Activated T-cell treated with anti-CD3 and anti-CD28 coated beads, Interleukin-2, amount 50 U/mL, for 24 hours (primary cell): ENCODE measurements at places on chromosomes 5 and 9.

GRCh38 chr9:134890155-134890495 is 9.5 kb downstream of the FCN2 start:
- no peak for DNase-seq

DNA sequence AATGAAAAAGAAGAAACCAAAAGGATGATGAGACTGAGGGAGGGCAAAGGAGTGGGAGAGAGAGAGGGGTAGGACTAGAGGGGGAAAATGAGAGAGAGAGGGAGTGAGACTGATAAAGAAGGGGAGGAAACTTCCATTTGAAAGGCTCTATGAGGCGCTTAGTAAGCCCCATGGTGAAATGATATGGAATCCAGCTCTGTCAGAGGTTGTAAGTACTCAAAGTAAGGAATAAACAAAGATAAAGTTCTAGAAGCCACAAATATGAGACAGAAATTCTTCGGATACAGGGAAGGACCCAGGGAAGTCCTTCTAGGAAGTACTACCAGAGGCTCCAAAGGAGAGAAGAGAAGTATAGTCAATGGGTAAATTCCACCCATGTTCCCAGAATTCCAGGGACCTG is 21.7 kb upstream of the VLDLR start:
- DNase-seq = no peak

DNA sequence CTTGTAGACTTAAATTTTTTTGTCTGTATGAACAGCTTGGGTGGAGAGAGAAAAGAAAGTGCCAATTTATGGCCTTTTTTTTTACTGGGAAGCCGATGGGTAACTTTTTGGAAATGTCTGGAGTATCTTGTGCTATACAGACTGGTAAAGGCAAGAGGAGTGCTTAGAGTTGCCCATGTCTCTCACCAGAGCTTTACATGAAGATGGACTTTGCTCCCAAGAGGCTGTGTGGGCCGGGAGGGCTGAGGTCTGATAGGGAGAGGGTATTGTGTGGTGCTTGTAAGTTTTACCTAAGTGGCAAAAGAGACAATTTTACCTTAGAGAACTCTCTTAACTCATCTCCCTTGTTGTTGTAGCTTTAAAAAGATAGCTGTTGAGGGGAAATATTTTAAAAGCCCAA is 203.2 kb downstream of the SEMA6A start:
- no peak for DNase-seq

DNA sequence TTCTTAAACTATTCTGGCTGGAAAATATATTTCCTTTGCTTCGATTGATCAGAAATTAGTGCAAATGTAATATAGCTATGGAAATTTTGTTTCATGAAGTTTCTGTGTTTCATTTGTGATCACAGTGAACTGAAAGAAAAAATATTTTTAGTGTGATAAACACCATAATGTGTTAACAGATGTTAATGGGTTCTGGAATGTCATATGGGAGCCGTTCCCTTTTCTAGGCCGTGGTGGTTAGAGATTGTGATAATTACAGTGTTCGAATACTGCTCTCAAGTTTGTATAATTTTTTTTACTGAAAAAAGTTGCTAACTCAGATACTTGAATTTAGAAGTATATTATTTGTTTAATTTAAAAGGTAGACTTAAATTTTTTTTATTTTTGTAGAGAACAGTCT is 19.3 kb downstream of the GAPVD1 start:
- no peak for DNase-seq

- no peak for DNase-seq
These were observed 182.4 kb downstream of the CCDC171 start for GRCh38 chr9:15735083-15735857.

DNA sequence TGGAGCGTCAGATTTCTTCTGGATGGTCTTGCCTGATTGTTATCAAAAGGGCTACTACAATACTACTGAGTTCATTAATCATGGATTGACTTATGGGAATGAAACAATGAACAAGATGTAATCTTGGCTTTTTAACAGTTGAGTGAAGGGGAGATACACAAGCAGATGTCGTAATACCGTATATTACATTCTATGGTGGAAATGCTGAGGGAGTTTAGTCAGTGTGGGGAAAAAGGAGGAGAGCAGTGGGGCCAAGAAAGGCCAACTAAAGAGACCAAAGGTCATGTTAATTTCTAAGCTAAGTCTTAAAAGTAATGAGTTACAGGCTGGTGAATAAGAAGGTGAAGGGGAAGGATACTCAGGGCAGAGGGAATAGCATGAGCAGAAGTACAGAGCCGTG is 29.0 kb upstream of the PSAT1 start:
- no peak for DNase-seq

GRCh38 chr5:54307583-54307982 is 2.8 kb downstream of the ARL15 start:
- no peak for DNase-seq

DNA sequence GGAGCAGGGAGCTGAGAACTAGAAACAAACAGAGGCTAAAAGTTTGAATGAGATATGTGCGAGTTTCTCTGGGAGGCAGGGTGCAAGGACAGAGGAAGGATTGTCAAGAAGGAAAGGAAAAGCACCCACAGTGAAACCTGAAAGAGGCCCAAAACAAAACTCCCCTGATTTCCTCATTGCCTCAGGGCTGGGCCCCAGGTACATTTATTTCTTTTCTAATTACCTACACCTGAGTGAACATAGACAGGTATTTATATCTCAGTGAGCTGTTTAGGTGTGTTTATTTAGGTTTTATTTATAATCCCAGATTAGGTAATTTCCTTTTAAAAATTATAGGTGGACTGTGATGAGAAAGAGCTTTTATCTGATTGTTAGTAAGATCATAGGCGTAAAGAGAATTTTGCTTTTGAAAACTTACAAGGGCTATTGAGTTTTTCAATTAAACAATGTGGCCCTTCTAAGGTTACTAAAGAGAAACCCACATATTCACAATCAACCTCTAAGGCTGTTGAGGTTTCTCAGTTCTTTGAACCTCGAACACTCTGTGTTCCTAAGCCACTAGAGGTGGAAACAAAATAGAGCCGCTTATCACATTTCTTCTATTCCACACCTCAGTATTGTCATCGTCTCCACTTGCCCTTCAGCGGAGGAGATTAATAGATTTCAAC is 344.8 kb downstream of the ZNF608 start:
- no peak for DNase-seq

- peak; percentile 38 for DNase-seq
These were observed 48.2 kb upstream of the RPL26L1 start for GRCh38 chr5:172910828-172911627.

GRCh38 chr5:14225173-14225834 is 82.2 kb downstream of the TRIO start:
- no peak for DNase-seq

DNA sequence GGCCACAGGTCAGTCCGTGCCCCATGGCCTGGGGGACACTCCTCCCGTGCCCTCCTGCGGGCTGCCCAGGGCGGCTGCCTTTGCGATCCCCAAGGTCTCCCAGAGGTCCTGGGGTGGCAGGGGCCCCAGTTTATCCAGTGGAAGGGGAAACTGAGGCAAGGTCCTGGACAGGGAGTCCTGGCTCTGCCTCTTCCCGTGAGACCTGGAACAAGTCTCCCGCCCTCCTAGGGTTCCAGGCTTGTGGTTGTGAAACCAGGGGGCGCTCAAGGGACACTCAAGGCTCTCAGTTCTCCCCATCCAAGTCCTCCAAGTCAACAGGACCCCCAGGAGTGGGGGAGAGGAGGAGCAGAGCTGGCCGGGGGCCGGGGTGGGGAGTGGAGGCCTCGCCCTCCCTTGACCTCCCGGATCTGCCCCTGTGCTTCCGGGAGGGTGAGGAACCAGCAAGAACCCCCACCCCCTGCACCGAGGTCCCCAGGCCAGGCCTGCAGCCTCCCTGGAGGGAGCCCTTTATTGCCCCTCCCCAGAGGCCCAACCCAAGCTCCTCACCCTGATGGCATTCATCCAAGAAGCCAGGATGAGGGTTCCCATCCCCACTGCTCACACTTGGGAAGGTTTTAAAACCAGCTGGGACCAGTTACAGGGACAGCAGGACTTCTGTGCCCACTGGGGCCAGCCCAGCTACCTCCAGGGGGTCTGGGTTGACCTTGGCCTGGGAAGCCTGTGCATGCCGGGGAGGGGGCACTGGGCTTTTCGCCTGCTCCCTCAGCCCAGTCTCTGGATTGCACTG is 24.7 kb upstream of the TMEM250 start:
- no peak for DNase-seq

DNA sequence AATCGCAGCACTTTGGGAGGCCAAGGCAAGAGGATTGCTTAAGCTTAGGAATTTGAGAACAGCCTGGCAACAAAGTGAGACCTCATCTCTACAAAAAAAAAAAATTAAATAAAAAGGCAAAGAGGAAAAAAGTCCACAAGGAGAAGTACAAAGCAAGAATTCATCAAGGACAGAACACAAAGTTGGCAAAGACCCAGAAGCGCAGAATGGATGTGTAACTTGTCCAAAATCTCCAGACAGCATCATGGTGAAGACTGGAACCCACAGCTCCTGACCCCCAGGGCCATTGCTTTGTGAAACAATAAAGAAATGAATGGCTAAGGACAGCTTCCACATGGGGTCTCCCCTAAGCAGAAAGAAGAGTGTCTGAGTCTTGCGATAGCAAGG is 7.8 kb downstream of the HSD17B3 start:
- DNase-seq = no peak

DNA sequence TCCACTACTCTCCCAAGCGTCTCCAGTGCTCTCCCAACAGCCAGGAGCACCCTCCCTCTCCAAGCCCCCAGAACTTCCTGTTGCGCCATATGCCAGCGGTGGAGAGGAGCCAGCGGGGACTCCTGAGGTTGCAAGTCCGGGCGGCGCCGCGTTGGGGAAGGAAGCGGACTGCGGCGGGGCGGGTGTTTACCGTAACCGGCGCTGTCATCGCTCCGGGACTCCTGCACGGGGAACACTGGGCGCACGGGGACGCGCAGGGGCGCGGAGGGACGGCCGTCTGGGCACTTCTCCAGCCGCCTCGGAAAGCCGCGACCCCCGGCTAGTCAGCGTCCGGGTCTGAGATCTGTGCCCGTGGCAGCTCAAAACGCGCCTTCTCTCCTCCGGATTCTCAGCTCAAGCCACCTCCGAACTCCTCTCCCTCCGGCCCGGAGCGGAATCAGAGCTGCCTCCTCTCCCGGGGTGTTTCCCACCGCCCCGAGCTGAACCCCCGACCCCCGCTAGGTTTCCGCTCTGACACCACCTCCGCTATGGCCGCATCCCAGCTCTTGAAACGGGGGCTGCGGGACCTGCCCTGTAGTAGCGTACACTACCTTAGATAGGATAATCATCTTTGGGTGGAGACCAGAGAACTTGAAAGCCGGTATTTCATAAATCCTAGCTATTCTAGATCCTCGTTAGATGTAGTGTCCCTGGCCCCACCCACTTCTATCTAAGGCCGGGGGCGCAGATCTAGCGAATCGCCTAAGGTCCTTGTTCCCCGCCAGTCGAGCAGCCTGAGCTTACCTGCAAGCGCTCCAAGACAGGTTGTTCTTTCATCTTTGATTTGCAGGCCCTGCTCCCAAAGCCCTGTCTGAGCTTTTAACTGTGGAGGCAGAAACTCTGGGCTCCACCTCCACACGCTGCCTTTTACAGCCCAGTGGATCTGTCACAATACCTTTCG is at the start of gene TRPM6:
Gene TRPM6 (minus strand): TSS at position 881 of the 940 bp plus-strand sequence. CDS start 65 bp downstream, at position 816.
- peak; percentile 56 for DNase-seq

GRCh38 chr9:81874931-81875330 is 53.3 kb upstream of the SPATA31D4 start:
- DNase-seq = no peak

GRCh38 chr5:174433098-174433497 is 291.3 kb upstream of the MSX2 start:
- DNase-seq = no peak

DNA sequence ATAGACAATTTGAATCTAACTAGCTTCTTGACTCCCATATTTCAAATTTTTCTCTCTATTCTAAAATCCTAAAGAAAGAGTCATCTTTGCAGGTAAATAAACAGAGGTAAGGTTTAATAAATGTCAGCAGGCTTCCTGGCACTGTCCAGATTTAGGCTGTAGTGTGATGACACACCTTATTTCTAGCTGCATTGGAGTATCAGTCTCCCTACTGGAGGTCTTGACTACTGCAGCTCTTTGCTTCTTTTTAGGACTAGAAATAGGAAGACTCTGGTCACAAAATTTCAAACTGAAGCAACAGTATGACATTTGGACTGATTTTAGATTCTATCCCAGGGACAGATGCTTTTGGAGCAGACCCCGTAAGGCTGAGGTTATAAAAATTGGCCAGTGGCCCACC is 40.7 kb upstream of the PPP3R2 start:
- DNase-seq = no peak

DNA sequence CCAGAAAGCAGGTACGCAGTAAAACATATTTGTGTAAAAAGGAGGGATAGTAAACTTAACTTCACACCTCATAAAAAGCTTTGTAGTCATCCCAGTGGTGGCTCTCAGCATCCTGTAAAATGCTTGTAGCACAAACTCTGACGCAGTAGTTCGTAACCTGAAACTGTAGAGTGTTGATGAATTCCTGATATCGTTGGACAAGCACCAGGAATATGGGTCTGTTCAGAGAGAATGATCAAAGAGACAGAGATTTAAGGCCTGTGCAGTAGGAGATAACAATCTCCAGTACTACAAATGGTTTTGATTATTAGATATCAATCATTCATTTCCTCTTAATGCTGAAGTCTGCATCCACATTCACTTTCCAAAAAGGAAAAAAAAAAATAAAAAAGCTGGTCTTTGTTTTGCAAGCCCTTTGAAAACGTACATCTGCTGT is 148.5 kb downstream of the KIAA0825 start:
- DNase-seq = no peak

DNA sequence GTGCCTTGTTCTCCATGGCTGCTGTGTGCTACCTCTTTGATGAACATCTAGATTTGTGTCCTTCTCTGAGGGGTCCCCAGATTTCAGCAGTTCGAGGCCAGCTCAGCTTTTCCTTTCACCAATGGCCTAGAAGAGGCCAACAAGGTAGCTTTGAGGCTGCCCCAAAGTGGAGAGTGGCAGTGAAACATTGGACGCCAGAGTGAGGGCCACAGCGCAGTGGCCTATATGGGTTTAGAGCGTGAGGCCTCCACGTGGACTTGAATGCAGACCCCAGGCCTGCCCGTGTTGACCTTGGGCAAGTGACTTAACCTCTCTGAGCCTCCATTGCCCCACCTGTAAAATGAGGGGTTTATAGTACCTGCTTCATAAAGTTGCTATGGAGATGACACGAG is 11.8 kb downstream of the MYOZ3 start:
- no peak for DNase-seq

DNA sequence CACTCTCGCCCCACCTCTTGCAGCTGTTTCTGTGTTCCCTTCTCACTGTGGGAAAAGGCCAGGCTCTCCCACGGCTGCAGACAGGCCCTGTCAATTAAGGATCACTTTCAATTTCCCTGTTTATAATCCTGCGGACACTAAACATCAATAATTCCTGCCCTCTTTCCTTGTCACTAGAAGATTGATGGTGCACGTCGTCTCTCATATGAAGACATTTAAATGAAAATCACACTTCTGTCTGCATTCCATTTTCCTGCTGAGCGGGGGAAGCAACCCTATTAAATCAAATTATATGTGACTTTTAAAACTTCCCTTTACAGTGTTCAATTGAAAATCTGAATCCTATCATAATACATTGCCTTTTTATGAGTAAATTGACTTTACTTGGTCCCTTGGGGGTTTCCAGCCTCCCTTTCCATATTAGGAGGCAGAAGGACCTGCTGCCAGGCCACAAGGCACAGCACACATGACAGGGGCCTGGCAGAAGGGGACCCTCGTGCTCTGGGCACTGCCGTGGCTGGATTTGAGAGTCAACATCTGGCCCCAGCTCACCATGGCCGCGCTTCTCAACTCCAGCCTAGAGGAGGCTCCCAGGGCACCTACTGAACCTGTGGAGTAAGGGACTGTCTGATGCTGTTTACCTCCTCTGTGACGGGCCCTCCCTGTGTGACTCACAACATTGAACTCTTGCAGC is 311.0 kb upstream of the IRX4 start:
- no peak for DNase-seq
